ENCODE measurements at places on chromosomes 6 and 20. TPM values are rescaled to one million over a fixed set of nuclear protein-coding genes. Genes with fewer than 3 reads are reported as not detected.

- DNase-seq = no peak
These were observed 26.4 kb downstream of the ANKRD60 start for GRCh38 chr20:58202044-58202443.

GRCh38 chr20:57281900-57282299 lies 15.5 kb upstream of the BMP7 start:
- DNase-seq = no peak

DNA sequence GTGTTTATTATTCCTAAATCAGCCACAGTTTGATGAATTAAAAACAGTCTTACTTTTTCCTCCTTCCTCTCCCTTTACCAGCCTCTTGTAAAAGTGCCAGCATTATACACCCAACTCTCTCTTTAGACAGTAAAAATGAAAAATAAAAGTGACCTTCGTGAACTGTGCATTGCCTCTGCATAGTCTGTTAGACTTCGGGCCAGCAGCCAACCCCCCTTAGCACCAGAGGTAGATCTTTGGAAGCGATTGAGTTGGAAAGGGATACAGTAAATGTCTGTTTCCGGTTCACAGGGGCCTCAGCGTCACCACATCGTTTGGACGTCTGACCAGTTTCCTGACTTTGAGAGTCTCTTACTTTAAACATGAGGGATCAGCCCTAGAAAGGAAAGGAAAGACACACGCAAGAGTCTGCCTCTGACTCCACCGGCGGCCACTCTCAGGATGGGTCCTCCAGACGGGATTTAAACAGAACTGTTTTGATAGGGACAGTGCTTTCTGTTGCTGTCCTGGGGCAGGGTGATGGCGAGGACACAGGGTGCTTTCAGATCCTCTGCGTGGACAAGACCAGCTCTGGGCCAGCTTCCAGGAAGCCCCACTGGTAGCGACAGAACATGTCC lies 206.6 kb upstream of the PREP start:
- peak; percentile 80 for DNase-seq

DNA sequence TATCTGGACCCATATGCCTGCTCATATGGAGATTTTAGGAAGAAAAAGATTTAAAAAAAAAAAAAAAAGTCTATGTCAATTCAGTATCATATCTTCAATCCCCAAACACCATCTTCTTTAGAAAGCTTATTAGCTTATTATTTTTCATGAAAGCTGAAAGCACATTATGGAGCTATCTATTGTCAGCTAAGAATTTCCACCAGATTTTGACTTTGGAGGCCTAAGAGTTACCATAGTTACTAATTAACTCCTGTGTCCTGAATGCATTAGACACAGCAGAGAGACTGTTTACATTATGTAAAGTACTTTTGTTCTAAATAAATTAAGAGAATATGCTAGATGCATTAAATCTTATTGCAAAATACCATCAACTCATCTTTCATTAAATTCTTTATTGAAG lies 255.5 kb upstream of the NRSN1 start:
- no peak for DNase-seq

DNAH8 gene
- 0.06 TPM for total RNA-seq

Measured in glomerular endothelial cell (primary cell).